ENCODE measurements at places on chromosomes 1 and 21.

DNA sequence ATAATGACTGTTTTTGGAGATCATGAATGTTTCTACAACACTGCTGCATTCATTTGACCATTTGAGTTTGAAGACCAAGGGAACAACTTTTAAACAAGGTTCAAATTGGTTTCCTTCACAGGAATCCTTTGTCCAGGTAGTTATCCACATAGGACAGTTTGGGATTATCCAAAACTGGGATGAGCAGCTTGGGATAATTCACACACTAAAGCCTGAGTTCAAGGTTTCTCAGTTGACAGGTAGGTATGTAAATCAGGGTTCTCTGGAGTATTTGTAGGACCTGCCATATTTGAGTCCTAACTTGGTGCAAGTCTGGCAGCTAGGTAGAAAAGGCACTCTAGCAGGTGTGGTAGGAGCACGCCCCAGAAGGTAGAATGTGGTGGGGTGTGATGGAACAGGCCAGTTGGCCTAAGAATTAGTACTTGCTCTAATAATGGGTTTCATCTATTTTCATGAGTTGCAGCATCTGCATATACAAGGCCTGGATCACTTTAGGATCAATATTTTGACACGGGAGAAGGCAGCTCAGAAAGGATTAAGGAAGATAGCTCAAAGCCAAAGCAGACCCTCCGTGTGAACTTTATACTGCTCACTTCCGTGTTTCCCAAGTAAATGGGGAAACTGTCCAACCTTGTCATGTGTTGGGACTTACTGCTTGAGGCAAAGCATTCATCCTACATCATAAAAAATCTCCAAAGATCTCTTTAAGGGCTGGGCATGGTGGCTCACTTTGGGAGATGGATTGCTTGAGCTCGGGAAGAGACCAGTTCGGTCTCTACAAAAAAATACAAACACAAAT is 14.1 kb upstream of the RAB42 start:
- DNase-seq, result no peak

DNA sequence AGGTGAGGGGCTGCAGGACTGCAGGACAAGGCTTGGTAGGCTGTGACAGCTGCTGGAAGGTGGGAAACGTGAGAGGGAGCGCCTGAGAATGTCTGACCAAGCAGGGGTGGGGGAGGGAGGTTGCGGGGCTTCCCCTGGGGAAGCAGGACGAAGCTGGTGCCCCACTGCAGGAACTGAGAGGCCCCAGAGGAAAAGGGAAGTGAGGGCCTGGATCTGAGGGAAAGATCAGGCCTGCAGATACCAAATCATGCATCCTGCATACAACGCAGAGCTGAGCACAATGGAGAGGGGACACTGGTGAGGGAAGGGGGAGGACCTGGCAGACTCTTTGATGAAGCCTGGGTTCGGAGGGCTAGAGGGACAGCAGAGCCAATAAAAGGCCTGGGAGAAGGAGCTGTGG is 65.7 kb upstream of the BACE2 start:
- no peak for DNase-seq

- DNase-seq, result no peak
Observed at GRCh38 chr1:172148213-172148612, 272.3 kb upstream of the C1orf105 start.

DNA sequence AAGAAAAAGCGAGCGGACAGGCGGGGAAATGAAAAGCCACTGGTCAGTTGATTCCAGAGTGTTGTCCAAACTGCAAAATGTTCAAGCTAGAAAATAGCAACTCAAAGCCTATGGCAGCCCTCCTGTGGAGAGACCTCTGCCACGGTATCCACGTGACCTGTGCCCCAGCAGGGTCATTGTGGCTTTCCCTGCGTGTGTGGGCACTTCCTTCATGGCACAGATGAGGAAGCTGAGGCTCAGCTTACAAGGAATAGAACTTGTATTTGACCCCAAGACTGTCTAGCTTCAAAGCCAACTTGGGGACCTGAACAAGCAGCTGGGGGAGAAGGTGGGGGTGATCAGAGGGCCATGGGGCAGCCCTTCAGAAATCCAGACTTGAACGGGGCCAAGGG is 15.6 kb upstream of the PLEKHG5 start:
- DNase-seq, result peak; percentile 27

DNA sequence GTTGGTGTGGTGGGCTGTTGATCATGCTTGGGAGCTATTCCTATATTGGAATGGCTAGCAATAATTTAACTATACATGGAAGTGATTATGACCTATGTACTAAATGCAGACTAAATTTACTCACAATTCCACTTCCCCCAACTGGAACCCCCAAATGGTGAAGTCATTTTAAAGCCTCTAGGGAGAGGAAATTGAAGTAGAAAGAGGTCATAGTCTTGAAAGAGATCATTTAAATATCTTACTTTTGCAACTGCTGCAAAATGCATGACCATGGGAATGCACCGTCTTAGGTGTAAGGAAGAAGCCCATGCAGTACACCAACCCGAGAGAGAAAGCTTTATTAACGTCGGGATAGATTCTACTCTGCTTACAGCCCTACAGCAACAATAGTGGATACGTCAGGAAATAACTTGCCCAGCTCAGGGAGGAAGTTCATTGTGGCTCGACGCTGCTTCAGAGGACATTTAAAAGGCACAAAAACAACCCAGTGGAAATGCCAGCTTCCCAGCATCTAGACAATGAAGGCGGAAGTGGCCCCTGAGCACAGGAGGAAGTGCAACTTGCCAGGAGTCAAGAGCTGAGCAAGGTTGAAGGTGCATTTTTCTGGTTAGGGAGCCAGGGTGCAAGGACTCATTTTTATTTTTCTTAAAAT is 26.5 kb downstream of the CYYR1 start:
- DNase-seq, result no peak

GRCh38 chr1:166283190-166283589 is 116.4 kb upstream of the FAM78B start:
- DNase-seq, result no peak

DNA sequence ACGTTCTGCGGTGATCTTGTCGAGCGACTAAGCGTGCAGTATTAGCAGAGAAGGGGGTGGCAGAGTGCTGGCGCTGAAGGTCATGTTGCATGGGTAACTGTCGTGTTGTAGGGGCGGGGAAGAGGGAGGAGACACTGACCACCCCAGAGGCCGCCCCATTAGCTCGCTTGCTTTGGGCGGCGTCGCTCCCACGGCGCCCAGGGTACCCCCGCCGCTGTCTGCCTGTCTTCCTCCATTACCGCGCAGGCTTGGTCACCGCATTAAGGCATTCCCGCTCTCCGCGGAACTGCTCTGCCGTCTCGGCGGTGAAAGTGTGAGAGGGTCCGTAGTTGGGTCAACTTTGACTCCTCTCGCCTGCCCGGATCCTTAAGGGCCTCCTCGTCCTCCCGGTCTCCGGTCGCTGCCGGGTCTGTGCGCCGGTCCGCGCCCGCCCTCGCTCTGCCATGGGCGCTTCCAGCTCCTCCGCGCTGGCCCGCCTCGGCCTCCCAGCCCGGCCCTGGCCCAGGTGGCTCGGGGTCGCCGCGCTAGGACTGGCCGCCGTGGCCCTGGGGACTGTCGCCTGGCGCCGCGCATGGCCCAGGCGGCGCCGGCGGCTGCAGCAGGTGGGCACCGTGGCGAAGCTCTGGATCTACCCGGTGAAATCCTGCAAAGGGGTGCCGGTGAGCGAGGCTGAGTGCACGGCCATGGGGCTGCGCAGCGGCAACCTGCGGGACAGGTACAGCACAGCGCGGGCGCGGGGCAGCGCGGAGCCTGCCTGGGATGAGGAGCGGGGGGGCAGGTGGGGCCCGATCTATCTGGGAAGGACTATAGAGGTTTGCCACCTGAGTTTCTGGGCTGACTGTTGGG is at the start of gene MTARC2:
Gene MTARC2 (plus strand): TSS at position 234 of the 846 bp plus-strand sequence. CDS start 210 bp downstream, at position 444.
- DNase-seq, result no peak

GRCh38 chr1:169726851-169727250 is 7.0 kb downstream of the SELE start:
- DNase-seq, result no peak

DNA sequence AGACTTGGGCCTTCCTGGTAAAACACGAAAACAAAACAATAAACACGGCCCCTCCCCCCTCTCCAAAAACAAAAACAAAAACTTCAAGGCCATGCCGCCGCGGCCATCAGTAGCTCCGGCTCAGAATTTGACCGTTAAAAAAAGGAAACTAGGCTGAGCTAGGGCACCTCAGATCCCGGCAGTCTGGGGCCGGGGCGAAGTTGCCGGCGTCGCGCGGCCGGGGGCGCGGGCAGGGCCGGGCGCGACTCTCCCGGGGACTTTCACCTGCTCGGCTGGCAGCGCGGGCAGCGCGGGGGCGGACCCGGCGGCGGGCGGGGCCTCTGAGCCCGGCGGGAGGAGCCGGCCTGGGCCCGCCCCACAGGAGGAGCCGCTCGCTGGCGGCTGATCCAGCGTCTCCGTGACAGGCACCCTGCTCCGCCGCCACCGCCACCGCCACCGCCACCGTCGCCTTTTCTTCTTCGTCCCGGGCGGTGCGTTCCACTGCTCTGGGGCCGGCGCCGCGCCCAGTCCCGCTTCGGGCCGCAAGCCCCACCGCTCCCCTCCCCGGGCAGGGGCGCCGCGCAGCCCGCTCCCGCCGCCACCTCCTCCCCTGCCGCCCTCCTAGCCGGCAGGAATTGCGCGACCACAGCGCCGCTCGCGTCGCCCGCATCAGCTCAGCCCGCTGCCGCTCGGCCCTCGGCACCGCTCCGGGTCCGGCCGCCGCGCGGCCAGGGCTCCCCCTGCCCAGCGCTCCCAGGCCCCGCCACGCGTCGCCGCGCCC is at the start of gene NOS1AP:
Gene NOS1AP (plus strand): TSS at position 358 of the 760 bp plus-strand sequence. CDS start 487 bp downstream, outside the sequence.
- no peak for DNase-seq

- no peak for DNase-seq
Observed at GRCh38 chr1:232303222-232303620, 326.7 kb downstream of the SIPA1L2 start.

DNA sequence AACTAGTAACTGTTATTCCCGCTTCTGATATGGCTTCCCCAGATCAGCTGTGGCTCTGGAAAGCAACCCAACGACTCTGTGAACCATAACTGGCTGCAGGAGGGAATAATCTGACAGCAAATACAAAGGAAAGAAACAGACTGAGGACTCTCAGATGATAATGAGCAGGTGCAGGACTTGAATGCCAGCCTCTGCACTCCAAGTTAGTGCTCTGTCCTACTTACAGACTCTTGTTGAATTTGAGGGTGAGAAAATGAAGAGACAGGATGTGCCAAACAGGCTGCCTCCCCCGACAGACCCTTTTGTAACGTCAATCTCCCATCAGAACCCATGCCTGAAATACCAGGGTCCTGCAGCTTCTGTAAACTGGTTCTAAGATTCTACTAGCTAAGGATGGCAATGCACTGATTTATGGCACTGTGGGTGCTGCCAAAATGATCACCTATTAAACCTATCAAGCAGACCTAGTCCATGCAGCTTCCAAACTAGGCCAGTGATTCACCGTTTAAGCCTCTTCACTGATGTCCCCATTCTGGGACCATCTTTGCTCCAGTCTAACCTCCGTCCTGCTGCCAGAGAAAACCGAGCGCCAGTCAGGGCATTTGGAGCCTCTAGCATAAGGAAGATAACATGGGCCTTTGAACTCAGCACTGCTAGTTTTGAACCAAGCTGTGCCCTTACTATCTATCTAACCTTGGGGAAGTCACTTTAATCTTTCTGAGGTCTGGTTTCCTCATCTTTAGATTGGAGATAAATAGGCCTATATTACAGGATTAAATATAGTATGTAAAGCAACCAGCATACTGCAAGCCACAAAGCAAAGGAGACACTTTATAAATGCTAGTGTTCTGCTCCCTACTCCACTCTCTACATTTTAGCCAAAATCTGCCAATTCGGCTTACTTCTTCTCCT is 4.8 kb downstream of the MKNK1 start:
- no peak for DNase-seq

DNA sequence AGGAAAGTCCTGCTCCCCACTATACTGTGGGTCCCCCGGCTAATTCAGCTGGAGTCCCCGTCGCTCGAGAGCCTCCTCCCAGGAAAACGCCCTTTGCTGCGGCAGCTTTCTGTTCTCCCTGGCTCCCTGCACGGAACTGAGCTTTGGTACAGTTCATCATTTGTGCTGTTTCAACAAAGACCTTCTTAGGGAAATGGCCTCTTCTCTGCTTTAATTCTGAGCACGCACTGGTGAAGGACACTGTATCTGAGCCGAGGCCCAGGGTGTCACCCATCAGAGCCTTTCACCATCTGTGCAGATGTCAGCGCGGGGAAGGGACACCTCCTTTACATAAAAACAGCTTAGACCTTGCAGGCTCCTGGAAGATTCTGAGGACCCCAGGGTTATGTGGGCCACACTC is 13.5 kb upstream of the PEX10 start:
- DNase-seq, result no peak

DNA sequence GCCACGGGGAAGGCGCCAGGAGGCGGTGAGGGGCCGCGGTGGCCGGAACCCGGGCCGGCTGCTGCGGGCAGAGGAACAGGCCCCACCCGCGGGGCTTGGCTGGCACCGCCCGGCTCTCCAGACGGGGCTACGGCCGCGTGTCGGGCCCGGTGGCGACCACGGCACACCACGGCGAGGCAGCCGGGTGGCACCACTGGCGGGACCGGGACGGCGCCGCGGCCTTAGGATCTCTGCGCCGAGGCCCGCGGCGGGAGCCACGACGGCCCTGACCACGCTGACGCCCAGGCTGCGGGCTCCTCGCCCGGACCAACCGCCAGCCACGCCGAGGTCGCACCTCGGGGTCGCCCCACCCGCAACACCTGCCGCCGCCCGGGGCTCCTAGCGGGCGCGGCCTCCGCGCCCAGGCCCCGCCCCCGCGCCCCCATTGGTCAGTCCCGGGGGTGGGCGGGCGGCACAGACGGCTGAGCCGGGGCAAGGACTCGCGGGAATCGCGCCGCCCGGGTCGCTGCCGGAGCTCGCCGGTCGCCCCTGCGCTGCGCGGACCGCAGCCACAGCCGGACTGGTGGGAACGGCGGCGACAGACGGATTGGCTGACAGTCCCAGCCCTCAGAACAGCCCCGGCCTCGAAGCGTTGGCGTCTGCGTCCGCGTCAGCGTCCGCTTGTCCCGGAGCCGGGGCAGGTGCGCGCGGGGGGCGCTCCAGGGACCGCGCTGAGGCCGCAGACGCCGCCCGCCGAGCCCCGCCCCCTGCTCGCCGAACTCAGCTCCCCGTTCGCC is at the start of gene BMP8A:
Gene BMP8A (plus strand): TSS at position 491 of the 776 bp plus-strand sequence. CDS start 356 bp downstream, outside the sequence.
- peak; percentile 38 for DNase-seq

GRCh38 chr1:93095804-93096585 is 16.9 kb downstream of the MTF2 start:
- no peak for DNase-seq

DNA sequence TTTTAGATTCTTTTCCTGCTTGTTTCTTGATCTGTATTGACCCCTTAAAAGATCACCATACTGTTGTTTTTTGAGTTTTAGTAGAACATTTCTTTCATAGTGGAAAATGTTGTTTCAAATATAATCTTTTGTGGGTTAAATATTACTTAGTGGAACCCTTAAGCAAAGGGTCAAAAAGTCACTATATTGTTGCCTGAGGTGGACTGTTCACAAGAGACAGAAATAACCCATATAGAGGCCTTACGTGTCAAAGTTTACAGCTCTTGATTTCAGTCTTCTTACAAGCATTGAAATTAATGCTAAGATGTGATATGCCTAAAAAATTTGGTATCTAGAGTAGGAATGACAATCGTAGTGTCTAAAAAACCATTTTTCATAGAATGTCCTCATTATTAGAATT is 6.3 kb downstream of the DNAJB4 start:
- no peak for DNase-seq

GRCh38 chr1:99849413-99849743 is 783 bp upstream of the AGL start:
- no peak for DNase-seq

All from KG1 (cell line).